EH (cell line): ENCODE measurements at places on chromosomes 4 and X.
A peak's percentile ranks its signal among the peaks of the same experiment; 100 is the strongest.

DNA sequence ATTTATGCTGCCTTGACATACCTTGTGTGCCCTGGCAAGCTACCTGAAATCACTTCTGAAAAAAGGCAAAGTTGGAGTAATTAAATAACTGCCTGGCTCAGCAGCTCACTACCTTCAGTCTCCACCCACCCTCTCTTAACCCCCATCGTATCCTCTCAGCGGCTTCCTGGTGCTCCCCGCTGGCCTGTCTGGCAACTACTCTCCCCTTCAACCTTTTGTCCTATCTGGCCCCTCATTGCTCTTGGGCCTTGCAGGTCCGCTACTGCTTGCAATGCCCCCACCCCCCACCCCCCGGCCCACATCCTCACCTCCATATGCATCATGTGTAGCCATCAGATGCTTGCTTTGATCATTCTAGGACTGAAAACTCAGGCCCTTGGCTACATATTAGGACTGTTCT is 34.5 kb downstream of the PRPS1 start:
- DNase-seq: no peak

DNA sequence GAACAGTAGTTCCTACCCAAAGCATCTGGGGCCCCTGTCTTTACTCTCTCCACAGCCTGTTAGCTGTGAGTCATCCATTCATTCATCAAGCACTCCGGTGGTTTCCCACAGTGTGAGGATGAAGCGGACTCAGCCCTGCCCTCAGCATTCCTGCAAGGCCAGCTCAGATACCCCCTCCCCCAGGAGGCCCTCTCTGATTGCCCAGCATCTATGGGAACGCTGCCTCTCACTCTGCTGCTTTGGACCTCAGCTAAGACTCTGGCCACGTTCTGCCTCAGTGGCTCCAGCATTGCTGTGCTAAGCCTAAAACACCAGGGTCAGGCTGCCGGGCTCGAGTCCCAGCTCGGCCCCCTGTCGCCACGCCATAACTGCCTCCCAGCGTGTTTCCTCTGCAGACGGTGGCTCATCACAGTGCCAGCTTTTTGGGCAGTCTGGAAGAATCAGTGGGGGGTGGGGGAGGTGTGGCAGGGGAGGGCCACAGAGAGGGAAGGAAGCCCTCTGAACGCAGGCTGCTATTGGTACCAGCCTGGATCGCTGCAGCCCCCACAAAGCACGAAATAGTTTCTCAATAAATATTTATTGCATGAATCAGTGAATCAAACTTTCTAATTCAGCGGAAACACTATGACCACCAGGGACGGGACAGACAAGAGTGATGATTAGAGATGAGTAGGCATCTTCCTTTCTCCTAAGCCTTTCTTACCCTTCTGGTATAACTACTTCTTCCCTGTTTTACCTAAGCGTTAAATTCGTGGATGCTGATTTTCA is 74.4 kb downstream of the SORCS2 start:
- DNase-seq: peak; percentile 91

DNA sequence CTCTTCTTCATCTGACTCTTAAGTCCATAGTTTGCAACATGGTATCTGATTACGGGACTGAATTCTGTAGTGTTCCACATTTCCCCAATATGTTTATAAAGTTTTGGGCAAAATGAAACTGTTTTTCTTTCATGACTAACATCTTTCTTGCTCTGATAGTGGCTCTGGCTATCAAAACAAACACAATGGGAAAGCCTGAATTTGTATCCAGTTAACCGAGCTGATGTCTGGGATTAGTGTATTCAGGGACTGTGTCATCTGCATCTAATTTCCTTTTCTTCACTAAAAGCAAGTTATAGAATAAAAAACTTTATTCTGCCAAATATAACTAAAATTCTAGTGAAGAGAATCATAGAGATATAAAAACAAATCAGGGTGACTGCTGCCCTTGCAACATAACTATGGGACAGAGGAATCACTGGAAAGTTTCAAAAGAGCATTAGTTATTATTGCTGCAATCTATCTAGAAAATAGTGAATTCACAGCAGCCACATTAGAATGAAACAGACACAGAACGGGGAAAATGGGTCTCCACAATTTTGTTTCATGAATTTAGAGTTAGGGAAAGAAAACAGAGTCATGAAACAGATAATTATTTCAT is 61.3 kb downstream of the ANTXR2 start:
- DNase-seq: peak; percentile 94

DNA sequence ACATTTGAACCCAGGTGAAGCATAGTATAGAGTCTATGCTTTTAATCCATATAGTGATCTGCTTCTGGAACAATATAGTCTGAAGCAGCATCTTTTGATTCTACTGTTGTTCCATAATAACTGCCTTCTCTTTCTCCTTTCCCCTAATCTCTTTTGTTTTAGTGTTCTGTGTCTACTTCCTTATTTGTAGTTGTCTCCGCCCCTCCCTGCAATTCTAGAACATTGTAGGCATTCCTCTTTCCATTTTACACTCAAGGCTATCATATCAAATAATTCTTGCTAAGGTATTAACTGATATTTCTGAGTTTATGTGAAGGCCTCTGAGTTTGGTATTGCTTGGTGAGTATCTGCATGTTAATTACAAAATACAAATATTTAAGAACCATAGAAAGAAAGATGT is 11.6 kb downstream of the BLTP1 start:
- peak; percentile 4 for DNase-seq

- peak; percentile 98 for DNase-seq
Observed at GRCh38 chr4:105280338-105281123, 133.9 kb downstream of the TET2 start.

DNA sequence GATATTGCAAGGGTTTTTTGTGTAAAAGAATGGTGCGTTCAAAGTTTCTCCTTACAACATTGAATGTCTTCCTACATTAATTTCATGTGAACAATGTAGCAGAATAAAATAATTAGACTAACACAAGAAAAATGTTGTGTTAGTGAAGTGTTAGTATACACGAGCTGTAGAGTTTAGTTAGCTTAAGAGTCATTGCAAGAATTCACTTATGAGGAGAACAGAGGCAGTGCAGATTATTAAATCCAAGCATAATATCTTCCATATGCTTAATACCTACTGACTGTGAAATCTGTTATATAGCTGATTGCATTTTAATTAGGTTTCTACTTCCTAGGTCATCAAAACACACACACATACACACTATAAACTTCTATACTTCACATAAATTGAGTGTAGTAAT is 959.0 kb downstream of the FAT4 start:
- no peak for DNase-seq

GRCh38 chr4:78652282-78652876 is 100.8 kb downstream of the ANXA3 start:
- peak; percentile 64 for DNase-seq

GRCh38 chrX:137792214-137792613 is 226.3 kb downstream of the ZIC3 start:
- DNase-seq: no peak

DNA sequence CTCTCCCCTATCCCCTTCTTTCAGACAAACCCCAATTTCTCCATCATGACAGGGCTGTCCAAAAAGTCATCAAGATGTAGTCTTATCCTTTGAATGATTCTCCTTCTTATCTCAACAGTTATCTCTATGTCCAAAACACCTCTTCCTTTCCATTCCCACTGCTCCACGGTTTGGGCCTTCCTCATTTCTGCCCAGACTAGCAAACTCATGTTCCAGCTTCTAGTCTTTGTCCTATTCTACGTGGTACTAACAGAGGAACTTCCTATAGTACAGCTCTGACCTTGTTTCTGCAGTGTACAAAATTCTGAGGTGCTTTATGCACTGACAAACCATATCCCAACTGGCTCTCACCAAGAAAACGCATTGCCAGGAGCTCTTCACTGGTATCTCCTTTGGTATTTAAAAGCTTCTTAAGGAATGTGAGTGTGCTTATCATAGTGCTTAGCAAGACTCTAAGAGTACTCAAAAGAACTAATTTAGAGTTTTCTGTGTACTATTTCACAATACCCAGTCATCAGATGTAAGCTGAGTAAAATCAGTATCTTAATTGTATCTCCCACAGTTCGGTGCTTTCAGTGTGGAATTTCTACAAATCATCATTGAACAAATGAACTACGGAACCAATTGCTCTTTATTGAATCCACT is 65.5 kb downstream of the MAML3 start:
- DNase-seq: peak; percentile 64

DNA sequence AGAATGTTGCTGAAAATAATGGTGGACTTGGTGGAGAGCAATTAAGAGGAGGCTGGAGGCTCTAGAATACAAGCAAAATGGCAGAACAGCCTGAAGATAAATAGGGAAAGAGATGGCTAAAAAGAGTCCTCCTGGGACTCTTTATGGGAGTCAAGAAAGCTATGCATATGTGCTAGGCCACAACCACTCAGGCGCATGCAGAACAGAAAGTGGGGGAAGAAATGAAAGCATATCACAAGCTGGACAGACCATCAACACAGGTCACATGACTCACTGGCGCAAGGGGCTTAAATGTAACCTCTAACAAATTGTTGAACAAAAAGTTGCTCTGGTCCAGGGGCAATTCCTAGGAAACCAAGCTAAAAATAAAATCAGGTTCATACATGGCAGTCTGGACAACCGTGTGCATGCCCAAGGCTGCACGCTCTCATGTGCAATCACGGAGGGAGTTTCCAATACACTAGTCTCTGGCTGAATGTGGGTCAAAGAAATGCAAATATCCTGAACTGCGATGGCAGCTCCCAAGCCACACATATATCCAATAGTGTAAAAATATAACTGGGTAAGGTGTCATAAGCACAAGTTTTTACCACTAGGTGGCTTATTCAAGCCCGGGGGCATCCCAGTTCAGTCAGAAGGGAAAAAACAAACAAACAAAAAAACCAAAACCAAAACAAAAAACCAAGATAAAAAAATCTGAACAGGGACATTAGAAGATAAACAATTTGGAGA is 45.4 kb downstream of the ZNF711 start:
- no peak for DNase-seq

- peak; percentile 74 for DNase-seq
Observed at GRCh38 chr4:99390055-99390454, 37.5 kb upstream of the ADH1C start.

- peak; percentile 91 for DNase-seq
Observed at GRCh38 chr4:176548571-176548970, 228.8 kb downstream of the SPCS3 start.

DNA sequence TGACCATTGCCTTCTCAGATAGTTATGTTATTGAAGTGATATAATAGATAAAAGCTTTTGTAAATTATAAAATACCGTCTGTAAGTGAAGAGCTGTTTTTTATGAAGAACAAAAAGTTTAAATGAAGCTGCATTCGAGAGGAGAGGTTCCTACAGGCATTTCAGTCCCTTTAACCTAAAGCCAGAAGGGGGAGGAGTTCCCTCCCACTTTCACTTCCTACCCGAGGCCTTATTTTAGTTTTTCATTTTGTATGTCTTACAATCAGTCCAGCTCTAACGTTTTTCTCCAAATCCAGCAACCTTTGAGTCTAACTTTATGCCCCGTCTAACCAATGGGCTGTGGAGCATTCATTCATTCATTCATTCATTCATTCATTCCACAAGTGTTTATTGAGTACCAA is 16.5 kb upstream of the SOX3 start:
- DNase-seq: no peak

- DNase-seq: peak; percentile 98
Observed at GRCh38 chr4:185792384-185793115, 19.4 kb downstream of the SORBS2 start.

- DNase-seq: no peak
Observed at GRCh38 chr4:7727749-7728148, 211.9 kb downstream of the AFAP1 start.

GRCh38 chr4:20026456-20026855 is 225.2 kb upstream of the SLIT2 start:
- DNase-seq: peak; percentile 62

DNA sequence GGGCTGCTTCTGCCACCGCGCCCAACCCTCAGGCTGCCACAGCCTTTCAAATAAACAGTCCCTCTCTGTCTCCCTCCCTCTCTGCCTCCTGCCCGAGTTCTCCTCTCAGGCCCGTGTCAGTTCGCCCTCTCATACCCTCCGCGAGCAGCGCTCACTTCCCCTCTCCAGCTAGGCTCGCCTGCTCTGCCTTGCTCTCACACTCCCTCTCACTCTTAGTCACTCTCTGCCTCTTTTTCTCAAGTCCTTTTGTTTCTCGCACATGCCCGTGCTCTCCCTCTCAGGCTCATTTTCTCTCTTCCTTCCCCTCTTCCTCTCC is 3.2 kb downstream of the EFNB1 start:
- peak; percentile 78 for DNase-seq

DNA sequence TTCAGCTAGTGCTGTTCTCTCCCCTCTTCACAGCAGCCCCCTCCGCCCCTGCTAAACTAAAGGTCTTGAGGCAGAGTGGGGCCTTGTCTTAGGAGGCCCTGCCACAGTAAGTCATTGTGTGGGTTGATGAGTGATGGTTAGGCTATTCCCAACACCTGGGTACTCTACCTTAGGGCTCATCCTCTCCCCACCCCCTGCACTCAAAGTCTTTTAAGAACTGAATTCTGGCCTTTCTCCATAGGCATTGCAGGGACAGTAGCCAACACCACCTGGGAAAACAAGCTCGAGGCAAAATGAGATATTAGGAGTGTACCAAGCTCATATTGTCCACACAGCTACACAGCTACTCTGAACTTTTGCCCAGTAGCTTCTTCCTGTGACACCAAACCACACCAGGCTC is 42.5 kb downstream of the RAB40AL start:
- DNase-seq: no peak

DNA sequence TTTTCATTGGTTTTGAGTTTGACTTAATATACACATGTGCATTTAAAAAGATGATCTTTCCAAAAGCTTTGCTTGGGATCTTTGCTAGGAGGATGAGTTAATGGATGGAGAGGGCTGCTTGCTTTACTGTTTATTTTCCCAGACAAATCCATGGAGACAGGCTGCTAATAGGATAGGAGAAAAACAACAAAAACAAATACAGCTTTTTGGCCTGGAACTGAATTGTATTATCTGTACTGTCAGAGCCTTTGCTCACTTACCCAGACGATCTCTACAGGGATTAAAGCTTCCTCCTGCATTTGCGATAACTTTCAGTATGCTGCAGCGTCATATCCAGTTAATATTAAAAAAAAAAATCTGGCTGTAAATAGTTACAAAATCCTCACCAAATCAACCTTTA is 190.8 kb upstream of the NUDT6 start:
- DNase-seq: no peak

DNA sequence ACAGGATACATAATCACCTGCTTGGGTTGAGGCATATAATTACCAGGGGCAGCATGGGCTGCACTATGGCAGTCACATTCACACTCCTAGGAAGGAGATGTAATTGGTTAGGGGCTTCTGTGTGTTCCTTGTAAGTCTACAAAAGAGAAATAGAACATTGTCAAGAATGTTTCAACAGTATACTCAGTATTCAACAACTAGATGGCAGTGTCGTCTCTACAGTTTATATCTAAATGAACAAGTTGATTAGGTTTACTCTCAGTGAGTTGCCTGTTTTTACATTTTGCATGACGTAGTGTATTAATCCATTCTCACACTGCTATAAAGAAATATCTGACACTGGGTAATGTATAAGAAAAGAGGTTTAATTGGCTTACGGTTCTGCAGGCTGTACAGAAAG is 50.5 kb upstream of the RAB33B start:
- DNase-seq: no peak

DNA sequence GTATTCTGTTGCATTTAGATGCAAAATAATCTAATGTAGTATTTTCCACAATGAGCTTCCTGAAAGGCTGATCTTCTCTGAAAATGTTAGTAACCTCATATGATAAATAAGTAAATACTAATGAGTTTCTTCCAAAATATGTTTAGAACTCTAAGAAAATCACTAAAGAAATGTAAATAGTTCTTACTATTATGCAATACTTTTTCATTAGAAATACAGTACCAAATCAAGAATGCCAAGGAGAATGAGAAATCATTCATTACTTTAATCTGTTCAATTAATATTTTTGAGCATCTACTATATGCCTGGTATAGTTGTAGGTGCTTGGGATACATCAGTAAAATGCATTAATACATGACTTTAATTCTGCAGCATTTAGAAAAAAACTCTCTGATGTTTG is 130.6 kb downstream of the IL1RAPL1 start:
- DNase-seq: no peak
